Liver (tissue), 10 donors: ENCODE measurements at places on chromosomes 4 and X. TPM values are rescaled to one million over a fixed set of nuclear protein-coding genes. Genes with fewer than 3 reads are reported as not detected.

DDIT4L gene
- 0.08 TPM for total RNA-seq

DNA sequence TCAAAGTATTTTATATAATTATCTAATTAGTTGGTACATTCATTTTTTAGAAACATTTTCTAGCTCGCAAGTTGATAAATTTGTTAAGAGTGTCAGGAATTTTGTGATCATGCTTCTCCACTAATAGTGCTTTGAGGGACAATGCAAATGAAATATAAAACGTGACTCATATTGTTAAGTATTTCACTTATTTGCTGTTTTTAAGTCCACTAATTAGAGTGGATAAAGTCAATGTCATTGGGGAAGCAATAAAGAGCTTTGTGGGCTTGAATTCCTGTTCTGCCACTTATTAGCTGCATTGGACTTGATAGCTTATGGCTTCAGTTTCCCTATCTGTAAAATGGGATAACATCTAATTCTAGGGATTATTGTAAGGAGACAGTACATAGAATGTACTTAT is 26.5 kb upstream of the ANAPC4 start:
- no peaks in the 10 kb centered on the region for H3K27me3 ChIP-seq
- H3K36me3 ChIP-seq, result peaks cover 6% of the 10 kb centered on the region
- H3K27ac ChIP-seq, result no peak overlapping the region
- no peaks in the 10 kb centered on the region for H3K4me1 ChIP-seq

SPANXA2 gene
- not detected for total RNA-seq

TKTL2 gene
- not detected for total RNA-seq

DNA sequence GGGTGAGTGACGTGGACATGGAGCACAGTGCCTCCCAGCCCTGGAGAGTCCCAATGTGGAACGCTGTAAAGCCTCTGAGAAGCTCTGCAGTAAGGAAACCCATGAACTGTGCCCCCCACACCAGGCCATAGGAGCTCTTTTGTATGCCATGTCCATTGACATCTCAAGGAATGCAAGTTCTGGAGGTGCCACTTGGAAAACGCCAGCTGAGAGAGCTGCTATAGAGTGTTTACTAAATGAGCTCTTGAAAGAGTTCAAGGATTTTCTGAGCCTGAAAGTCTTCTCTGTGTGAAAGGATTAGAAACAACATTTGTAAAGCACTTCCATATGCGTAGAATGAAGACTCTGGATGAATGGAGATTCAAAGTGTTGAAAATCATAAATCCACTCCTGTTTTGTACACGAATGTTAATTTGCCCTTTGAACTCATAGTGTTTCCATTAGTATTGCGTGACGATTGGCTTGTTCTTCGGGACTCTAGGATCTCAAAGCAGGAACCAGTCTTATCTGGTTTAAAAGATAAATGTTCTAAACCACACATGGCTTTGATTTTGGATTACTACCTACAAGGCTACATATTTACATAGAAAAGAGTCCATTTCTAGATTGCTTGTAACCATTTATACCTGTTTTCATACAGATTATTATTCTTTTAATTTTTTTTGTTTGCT is 41.8 kb upstream of the STOX2 start:
- no peaks in the 10 kb centered on the region for H3K4me1 ChIP-seq
- no peak overlapping the region for H3K4me3 ChIP-seq
- no peak overlapping the region for H3K27ac ChIP-seq
- no peak for DNase-seq

HSFX1 gene
- total RNA-seq, result 0.92 TPM

- H3K4me1 ChIP-seq, result no peaks in the 10 kb centered on the region
- no peak for DNase-seq
These were observed 46.1 kb upstream of the VEGFC start for GRCh38 chr4:176838601-176839433.

TMEM271 gene
- total RNA-seq, result not detected

PNCK gene
- not detected for total RNA-seq

ABCG2 gene
- total RNA-seq, result 9.6 TPM

- no peak overlapping the region for H3K4me3 ChIP-seq
- DNase-seq, result no peak
- no peak overlapping the region for H3K27ac ChIP-seq
- no peaks in the 10 kb centered on the region for H3K36me3 ChIP-seq
- H3K27me3 ChIP-seq, result no peaks in the 10 kb centered on the region
These were observed 300.0 kb downstream of the SH2D1A start for GRCh38 chrX:124646403-124646802.

- H3K27me3 ChIP-seq, result no peaks in the 10 kb centered on the region
- H3K27ac ChIP-seq, result no peak overlapping the region
- H3K4me3 ChIP-seq, result peak overlapping the region; percentile 72
- DNase-seq, result no peak
- peaks cover 6% of the 10 kb centered on the region for H3K36me3 ChIP-seq
These were observed 1.3 kb downstream of the NOP14 start for GRCh38 chr4:2961811-2962441.
